NCI-H748 treated with DMSO at 0.1 percent for 48 hours (cell line): ENCODE measurements at places on chromosomes 5 and 9.

- DNase-seq = no peak
Measured at GRCh38 chr5:16992006-16992405, 55.9 kb upstream of the MYO10 start.

DNA sequence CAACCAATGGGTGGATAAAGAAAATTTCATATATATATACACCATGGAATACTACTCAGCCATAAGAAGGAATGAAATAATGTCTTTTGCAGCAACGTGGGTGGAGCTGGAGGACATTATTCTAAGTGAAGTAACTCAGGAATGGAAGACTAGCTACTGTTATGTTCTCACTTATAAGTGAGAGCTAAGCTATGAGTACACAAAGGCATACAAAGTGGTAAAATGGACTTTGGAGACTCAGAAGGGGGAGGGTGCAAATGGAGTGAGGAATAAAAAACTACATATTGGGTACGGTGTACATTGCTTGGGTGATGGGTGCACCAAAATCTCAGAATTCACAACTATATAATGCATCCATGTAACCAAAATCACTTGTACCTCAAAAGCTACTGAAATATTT is 67.2 kb upstream of the RUSC2 start:
- DNase-seq = no peak

- DNase-seq = no peak
Measured at GRCh38 chr5:72121780-72122445, 14.6 kb downstream of the MAP1B start.

GRCh38 chr5:143142596-143143435 is 260.7 kb downstream of the NR3C1 start:
- peak; percentile 78 for DNase-seq

- DNase-seq = no peak
Measured at GRCh38 chr5:179135006-179135405, 74.8 kb downstream of the ZNF354C start.

- no peak for DNase-seq
Measured at GRCh38 chr9:126155756-126156664, 170.6 kb upstream of the MVB12B start.

DNA sequence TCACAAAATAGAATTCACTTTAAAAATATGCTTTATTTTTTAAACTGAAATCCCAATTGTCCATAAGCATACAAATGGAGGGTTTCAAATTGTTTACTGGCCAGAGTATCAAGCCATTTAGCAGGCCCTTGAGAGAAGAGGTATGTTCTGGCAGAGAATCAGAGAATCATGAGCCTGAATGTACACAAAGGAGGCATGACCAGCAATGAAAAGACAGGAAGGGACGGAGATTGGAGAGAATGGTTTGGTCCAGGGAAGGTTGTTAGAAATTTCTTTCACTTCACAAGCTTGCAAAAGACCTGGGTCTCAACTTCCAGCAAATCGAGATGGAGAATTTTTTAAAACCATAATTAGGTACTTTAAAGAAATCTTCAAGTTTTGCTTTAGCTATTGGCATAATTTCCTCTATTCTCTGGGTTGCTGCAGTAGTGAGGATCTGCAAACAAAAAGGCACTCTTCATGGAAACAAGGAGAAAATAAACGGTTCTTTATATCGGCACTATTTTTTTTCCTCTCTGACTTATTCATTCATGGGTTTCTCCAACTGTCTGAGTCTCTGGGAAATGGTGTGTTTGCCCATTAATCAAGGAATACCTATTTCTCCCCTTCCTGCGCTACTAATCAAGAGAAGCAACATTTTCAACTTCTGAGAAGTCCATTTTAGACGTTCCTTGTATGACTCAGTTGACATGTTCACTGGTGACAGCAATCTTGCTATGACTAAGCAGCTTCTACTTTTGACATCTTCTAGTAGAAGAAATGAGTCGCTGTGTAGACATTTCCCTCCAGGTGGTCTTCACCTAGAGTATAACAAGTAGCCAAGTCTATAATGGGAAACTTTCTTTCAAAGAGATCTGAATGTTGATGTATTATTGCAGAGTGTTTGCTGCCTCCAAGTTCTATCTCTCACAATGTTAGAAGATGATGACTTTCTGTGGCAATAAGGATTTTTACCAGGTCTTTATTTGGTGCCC is 23.1 kb upstream of the ERCC6L2 start:
- no peak for DNase-seq

DNA sequence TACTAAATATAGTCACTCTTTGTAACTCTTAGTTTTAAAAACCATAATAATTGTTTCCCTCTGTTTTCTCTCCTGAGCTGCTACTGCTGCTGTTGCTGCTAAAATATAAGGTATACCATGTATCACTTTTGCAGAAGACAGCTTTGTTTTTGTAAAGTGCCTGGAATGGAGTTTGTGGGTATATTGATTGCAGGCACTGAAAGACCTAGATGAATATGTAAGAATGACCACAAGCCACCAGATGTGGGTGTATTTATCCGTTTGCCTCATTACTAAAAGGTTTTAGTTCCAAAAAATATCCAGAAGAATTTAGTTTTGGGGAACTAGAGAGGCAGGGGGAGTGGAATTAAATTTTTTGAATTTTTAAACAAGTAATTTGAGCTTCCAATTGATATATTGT is 151.1 kb upstream of the CDKN2B start:
- no peak for DNase-seq

GRCh38 chr5:116629168-116629567 is 54.5 kb upstream of the SEMA6A start:
- DNase-seq = no peak

DNA sequence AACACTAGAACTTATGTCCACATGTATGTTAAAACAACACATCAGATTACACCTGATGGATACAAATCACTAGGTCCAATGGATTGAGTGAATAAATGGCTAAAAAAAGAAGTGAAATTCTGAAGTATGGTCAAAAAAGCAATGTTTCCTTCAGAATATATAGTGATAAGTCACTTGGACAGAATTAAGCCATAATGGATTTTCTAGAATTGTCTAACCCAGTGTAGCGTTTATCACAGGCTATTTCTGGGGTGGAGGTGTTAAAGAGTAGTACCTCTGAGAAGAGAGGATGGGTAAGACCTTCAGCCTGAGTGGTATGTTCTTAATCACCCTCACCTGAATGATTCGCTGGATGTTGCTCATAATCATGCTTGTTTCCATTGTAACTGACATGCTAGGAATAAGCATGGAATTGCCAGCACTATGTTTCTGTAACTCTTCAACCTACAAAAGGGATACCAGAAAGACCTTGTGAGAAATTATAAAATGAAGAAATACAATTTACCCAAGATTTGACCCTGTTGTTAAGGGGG is 33.2 kb downstream of the SLC31A2 start:
- DNase-seq = no peak

- DNase-seq = no peak
Measured at GRCh38 chr5:14806456-14806855, 65.1 kb downstream of the ANKH start.

GRCh38 chr9:134858051-134858841 is 22.4 kb upstream of the FCN2 start:
- no peak for DNase-seq

GRCh38 chr5:98917433-98917832 is 11.4 kb downstream of the CHD1 start:
- DNase-seq = no peak

DNA sequence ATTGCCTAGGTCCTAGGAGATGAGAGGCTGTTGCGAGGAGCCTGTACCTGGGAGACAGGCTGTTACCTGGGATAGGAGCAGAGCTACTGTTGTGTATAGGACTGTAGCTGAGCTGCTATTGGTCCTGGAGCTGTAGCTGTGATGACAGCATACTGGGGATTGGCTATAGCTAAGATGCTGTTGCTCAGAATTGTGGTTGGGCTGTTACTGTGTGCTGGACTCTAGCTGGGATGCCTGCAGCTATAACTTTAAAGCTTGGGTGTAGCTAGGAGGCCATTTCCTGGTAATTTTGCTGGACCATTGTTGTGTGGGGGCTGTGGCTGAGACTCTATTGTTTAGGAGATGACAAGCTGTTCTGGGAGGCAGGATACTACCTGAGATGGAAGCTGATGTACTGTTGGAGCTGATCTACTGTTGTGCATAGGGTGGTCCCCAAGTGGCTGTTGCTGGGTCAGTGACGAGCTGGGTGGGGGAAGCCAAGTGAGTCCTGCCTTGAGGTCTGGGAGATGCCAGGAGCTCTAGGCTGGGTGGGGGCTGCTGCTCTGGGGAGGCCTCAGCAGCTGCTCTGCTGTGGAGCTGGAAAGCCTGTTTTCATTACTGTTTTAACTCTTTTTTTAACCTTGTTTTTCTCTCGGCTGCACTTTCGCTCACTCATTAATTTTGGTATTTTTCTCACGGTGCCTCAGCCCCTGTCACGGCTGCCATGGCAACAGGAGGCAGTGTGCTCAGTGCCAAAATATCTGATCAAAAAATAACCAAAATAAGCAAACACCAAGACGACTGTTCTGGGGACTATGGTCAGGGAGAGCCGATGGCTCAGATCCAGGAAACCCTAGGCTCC is 3.0 kb upstream of the PCDH1 start:
- DNase-seq = no peak

DNA sequence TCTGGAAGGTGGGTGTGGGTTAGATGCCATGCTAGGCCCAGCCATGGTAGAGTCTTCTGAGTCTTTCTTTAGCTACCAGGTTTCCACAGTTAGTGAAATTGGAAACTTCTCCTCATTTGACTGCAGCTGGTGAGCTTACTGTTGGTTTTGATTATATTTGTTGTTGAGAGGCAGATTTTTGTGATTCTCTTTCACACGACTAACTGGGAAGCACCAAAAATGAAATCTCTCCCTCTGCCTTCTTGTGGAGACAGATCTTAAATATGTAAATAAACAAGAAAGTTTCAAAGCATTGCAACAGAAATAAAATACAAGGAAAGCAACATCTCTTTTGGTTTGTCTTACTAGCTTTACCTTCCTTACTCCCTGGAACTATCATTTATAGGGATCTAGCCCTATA is 122.2 kb downstream of the CEMIP2 start:
- no peak for DNase-seq

GRCh38 chr5:60323596-60323995 is 376.4 kb downstream of the DEPDC1B start:
- no peak for DNase-seq

DNA sequence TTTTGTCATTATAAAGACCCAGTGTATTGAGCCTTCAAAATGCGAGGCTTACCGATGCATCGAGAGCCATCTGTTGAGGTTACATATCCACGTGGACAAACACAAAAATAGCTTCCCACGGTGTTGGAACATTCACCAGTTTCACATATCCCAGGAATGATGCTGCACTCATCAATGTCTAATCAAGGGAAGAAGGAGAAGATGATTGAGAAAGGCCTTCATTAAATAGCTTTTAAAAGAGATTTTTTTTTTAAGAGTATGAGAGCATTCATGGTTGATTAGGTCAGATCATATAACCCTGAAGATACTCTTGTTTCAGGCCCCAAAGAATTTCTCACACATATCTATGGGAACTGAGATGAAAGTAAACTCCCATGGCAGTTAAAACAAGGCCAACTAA is 129.4 kb downstream of the FBN2 start:
- no peak for DNase-seq

GRCh38 chr5:158545949-158546530 is 553.7 kb downstream of the EBF1 start:
- no peak for DNase-seq

DNA sequence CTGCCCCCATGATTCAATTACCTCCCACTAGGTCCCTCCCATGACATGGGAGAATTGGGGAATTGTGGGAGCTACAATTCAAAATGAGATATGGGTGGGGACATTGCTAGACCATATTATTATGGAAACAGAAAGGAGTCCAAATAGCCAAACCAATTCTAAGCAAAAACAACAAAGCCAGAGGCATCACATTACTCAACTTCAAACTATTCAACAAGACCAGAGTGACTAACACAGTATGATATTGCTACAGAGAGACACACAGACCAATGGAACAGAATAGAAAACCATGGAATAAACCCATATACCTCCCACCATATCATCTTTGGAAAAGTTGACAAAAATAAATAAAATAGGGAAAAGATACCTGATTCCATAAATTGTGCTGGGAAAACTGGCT is 710.5 kb upstream of the CDH9 start:
- no peak for DNase-seq

GRCh38 chr5:96651948-96652753 is 10.0 kb upstream of the CAST start:
- DNase-seq = peak; percentile 84

- no peak for DNase-seq
Measured at GRCh38 chr5:74394916-74395880, 245.3 kb downstream of the ENC1 start.

GRCh38 chr9:21696411-21696871 is 106.0 kb upstream of the MTAP start:
- DNase-seq = no peak

DNA sequence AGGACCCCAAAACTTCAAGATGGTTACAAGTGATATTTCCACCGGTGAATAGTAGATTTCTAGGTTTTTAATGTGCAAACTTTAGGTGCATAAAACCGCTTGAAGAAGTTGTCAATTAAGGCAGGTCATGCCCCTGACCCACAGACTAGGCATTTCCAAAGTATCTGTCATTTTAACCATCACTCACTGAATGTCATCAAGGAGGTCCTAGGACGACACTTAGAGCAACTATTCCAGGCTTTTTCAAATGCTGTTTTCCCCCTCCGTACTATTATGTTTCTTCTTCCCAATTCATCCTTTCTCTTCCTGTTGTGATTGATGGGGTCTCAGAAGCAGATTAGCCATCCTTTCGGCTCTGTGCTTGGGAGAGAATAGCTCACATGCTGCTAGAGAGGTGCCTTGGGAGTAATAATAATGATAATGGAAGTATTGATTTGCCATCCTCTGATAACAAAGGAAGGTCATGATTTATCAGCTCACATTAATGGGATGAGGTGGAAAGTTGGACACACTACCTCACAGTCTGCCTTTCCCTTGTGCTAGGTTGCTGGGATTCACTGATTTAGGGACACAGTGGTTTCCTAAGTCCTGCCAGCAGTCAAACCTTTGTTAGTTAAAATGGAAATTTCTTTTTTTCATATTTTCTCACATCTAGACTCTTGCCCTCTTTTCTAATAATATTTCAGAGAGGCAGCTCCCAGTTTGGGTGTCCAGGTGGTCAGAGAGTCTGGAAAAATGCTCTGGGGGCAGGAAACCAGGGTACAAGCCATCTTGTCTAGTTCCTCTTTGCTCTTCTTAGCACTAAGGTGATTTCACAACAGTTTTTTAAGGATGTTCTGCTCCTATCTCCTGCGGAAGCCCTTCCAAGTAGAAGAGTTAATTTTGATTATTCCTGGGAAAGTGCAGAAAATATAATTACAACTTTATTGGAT is 67.0 kb downstream of the PTTG1 start:
- DNase-seq = no peak

DNA sequence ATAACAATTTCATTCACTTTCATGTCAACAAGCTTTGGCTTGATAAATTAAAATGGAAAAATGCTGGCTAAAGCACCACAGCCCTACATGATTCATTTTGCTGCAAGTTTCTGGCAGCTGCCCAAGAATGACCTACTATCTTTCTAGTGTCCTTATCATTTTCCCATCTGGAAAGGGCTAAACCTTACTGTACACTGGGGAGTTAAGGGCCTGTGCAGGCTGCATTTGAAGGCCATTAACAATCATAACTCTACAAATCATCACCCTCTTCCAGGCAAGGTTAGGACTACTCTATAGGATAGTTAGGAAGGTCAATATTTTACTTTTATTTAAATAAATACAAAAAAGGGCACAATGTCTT is 579.7 kb upstream of the ZNF608 start:
- DNase-seq = peak; percentile 95

- no peak for DNase-seq
Measured at GRCh38 chr5:112737070-112737462, 619 bp upstream of the APC start.

GRCh38 chr5:170443624-170444023 is 54.5 kb upstream of the KCNMB1 start:
- DNase-seq = no peak

- no peak for DNase-seq
Measured at GRCh38 chr5:94595281-94595840, 23.0 kb downstream of the KIAA0825 start.
